ENCODE measurements at places on chromosomes 5 and 9.

GRCh38 chr5:3911773-3912172, 316.1 kb downstream of the IRX1 start:
- no peak for DNase-seq

- DNase-seq, result no peak
Measured at GRCh38 chr5:147372191-147372590, 137.4 kb downstream of the STK32A start.

DNA sequence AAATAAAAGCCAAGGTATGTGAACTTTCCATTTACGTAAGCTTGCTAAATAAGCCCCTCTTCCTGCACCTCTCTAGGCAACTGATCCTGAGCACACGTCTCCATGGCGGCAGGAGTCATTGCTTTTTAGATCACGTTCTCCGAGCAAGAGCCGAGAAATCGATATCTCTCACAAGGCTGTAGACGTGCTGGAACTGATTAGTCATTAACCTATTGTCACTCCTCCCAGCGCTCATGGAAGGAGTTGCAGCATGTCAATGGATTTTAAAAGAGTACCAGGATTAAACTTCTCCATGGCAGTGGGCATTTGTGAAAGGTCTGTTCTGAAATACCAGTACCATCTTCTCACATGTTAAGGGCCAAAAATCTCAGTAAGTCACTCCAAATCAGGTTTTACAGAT, 4.7 kb upstream of the ADCY2 start:
- no peak for DNase-seq

GRCh38 chr5:132680780-132681475, 7.1 kb downstream of the IL4 start:
- no peak for DNase-seq
